ENCODE measurements at places on chromosomes 5 and 9. TPM values are rescaled to one million over a fixed set of nuclear protein-coding genes. Genes with fewer than 3 reads are reported as not detected.

DNA sequence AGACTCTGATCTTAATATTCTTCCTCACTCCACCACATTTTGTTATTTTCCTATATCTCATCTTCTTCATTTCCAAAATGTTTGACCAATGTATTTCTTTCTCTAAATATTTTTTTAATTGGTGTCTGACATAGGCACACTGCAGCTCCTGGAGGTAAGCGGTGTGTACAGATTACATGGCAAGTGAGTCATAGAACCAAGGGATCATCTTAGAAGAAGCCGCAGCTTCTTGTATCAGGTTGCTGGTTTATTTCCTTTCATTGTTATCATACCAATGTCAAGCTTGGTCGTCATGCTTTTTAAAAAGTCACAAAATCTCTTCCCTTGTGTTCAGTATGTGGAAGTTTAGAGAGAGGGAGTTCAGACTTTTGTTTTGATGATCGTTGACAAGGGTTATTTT lies 526.1 kb upstream of the CDH18 start:
- H3K4me3 ChIP-seq: no peak overlapping the region
- no peaks in the 10 kb centered on the region for H3K27me3 ChIP-seq
- H3K27ac ChIP-seq: no peak overlapping the region
- H3K4me1 ChIP-seq: no peaks in the 10 kb centered on the region

POLR3G gene
- total RNA-seq: 2.5 TPM

C9orf153 gene
- not detected for total RNA-seq

DNA sequence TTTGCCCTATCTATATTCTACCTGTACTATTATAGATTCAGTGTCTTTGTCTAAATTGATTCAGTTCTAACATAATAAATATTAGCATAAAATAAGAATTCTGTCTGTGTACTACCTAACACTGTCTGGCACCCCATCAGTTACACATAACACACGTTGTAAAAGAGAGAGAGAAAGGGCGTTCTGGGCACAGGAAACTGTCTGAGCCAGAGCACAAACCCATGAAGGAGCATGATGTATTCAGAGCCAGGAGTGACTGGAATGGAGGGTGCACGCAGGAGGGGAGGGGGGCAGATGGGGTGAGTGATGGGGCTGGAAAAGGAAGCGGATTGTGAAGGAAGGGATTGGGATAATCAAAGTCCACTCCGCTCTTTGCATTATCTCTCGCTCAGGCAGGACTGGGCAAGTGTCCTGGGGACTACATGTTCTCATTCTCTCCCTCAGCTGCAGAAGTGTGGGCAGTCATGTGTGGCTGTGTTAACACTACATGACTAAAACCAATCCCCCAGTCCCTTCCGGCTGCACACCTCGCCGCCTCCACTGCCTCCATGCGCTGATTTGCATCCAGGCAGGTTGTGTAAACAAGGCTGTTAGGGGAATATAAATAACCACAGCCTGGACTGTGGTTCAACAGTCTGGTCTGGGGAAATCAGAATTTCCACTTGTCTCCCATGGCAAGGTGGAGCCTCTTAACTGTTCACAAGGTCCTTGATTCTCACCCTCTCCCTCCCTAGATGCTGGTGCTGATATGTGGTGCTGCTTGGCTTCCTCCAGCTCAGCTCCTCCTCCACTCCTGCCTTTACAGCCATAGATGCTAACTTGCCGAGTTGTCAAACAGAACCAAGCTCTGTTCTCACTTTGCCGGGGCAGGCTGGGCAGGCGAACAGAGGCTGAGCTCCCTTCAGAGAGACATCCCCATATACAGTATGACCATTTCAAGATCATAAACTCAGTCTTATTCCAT lies 367.5 kb upstream of the BRINP1 start:
- H3K36me3 ChIP-seq: no peaks in the 10 kb centered on the region
- no peak for DNase-seq
- no peak overlapping the region for H3K27ac ChIP-seq
- no peaks in the 10 kb centered on the region for H3K4me1 ChIP-seq
- no peak overlapping the region for H3K4me3 ChIP-seq

GRM6 gene
- not detected for total RNA-seq

GHR gene
- total RNA-seq: 0.05 TPM

All from SJSA1 (cell line).